NCI-H345 (cell line): ENCODE measurements at places on chromosomes 7 and 10.

- DNase-seq, result no peak
Measured at GRCh38 chr7:137454767-137455166, 111.2 kb upstream of the PTN start.

- DNase-seq, result no peak
Measured at GRCh38 chr10:5560142-5560816, 35.5 kb downstream of the CALML3 start.

- peak; percentile 51 for DNase-seq
Measured at GRCh38 chr10:70381471-70382421, 679 bp downstream of the LRRC20 start.

- DNase-seq, result no peak
Measured at GRCh38 chr7:37756797-37757551, 73.4 kb downstream of the GPR141 start.
